H7 (cell line): ENCODE measurements at places on chromosomes 6 and 20.

DNA sequence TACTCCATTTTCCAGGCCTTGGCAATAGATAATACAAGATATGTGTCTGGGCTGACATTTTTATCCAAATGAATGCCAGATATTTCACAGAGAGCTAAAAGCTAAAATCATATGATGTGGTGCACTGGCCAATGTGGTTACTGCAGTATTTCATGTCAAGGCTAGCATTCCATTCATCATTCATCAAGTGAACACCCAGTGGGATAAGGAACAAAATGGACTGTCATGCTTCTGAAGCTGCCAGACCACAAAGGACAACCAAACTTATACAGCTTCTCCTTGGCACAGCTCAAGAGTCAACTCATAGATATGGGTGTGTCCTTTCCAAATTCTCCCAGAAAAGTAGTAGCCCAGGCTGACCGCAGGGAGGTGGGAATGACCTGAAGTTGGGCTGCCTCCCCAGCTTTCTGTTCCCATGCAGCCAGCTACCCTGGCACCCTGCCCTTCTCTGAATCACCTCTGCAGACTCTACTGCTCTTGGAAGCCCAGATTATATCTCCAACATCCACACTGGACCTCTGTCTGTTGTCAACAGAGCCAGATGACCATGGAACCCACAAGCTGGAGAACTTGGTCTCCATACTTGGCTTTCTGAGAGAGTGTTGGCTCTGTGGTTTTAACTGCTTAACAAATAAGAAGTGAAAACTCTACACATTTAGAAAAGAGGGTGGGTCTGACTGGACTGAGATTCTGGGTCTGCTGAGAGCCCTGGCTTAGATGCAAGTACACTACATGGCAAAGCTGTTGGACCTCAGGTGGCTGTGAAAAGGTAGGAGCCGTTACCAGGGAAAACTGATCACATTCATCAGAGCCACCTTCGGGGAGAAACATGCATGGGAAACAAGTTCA is 122.8 kb downstream of the ALDH8A1 start:
- DNase-seq: no peak

GRCh38 chr20:59992526-59993084 is 34.4 kb downstream of the CDH26 start:
- no peak for DNase-seq

GRCh38 chr20:44805335-44805978 is 4.9 kb downstream of the RIMS4 start:
- DNase-seq: peak; percentile 52

DNA sequence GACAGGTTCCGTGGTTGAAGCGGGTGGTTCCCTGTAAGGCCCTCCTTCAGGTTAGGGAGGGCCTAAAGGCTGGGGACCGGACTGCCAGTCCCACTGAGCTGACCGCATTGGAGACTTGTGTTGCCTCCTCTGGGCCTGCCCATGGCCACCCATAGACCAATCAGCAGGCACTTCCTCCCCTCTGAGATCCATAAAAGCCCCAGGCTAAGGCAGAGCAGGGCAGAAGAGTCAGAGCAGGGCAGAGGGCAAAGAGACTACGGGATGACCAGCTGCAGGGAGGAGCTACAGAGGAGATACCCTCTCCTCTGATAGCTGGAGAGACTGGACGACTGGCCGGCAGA is 537.4 kb downstream of the TENT5A start:
- no peak for DNase-seq

DNA sequence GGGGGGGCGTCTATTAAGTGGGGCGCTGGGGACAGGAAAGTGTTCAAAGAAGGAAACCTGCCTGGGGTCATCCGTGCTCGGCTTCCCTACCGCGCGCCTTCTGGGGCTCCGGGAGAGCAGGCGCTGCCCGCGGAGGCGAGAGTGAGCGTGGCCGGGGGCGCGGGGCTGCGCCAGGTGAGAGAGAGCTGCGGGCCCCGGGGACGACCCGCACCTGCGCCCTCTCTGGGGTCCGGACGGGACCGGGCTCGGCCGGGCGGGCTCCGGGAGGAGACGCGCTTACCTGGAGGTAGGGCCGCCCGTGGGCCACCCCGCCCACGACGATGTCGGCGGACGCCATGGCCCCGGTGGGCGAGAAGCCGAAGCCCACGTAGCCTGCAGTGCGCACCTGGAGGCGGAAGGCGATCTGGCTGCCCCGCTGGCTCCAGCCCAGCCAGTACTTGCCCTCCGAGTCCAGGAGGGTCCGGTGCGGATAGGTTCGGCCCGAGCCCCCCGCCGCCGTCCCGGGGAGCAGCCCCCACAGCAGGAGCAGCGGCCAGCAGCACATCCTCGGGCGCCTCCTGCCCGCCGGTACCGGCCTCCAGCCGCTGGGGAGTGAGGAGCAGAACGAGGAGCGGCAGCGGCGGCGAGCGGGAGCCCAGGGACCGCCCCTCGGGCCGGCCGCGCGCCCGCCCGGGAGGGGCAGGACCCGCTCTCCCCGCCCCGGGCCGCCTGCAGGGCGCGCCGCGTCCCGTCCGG is at the start of gene MOXD1:
Gene MOXD1, minus strand, starts transcription at position 593 of the 735 bp plus-strand sequence. Its CDS starts 49 bp downstream, at position 544.
- peak; percentile 90 for DNase-seq

- no peak for DNase-seq
These were observed 26.3 kb downstream of the C6orf89 start for GRCh38 chr6:36912030-36912454.

DNA sequence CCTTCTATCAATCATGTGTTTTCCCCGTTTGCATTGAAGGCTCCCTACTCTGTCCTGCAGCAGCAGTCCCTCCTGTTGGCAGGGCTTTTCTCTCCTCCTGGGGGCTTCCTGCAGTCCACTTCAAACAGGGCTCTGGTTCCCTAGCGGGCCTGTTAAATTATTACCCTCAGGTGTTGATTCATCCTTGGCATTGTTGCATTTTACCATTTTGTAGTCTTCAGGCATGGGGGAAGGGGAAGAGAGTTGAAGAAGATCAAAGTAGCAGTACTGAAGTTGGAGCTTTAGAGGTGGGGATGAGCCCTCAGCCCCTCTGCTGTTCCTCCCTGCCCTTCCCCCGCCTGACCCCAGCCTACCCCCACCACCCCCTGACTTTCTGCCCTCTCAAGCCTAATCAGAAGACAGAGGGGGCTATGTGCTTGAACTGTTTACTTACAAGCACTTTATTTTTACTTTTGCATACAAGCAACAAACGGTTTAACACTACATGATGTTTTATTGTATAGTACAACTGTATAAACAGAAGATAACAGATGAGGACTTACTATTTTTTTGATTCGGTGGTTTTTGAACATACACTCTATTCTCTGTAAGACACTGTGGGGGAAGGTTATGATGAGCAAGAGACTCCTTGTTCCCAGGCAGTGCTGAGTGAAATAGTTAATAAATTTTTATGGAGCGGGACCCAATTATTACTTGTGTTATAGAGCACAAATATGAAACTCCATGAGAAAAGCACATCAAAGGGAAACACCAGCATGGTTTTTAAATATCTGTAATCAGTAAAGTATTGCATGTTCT is 169.7 kb downstream of the EYA4 start:
- DNase-seq: peak; percentile 50

- no peak for DNase-seq
These were observed 121.3 kb upstream of the PTPRK start for GRCh38 chr6:128641703-128642102.

- peak; percentile 72 for DNase-seq
These were observed 31.0 kb downstream of the GLO1 start for GRCh38 chr6:38671885-38672467.

DNA sequence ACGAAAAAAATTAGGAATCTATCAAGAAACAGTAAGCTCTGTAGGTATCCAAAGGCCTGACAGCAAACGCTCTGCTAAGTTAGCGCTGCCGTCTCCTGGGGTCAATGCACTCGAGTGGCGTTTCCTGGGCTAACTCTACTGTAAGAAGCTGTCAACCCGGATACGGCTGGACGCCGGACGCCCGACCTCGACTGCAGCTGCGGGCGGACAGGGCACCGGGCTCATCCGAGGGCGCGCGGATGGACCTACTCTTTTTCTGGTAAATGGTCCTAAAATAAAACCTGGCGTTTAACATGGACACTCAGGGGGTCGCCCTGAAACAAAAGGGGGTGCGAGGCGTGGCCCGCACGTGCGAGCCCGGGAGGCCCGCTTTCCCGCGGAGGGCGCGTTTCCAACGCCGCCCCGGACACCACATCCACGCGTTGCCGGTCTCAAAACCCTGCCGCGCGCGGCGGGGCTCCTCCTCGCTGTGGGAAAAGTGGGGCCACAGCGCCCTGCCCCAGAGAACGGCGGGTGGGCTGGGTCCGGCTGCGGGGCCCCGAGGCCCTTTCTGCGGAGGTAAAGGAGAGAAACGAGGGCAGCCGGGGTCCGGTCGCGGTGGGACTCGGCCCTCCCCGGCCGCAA is 537 bp downstream of the TCP1 start:
- DNase-seq: peak; percentile 61

DNA sequence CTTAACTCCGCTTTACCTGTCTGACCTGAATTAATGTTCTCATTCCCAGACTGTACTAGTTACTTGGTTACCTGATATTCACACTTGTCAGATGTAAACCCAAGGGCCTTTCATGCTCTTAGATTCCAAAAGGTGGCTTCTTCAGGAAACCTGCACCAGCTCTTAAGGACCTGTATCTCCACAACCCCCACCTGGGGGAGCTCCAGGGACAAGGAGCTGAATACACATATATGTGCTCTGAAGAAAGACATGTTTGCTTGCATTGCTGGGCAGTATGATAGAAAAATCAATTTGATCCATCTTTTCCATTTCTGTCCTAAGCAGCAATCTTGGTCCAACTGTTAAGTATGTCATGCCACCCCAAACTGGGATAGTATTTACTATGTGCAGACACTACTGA is 64.8 kb upstream of the POU3F2 start:
- DNase-seq: peak; percentile 21

- no peak for DNase-seq
These were observed 77.9 kb downstream of the MYB start for GRCh38 chr6:135258970-135259369.

- DNase-seq: peak; percentile 39
These were observed 393.1 kb downstream of the SMOC2 start for GRCh38 chr6:168834042-168834587.

GRCh38 chr20:16271450-16271849 is 301.8 kb downstream of the KIF16B start:
- no peak for DNase-seq

- DNase-seq: no peak
These were observed 43.6 kb downstream of the SLC24A3 start for GRCh38 chr20:19256085-19256484.

- peak; percentile 63 for DNase-seq
These were observed 55.0 kb upstream of the HLA-A start for GRCh38 chr6:29887330-29887818.

- DNase-seq: no peak
These were observed 4.2 kb downstream of the CD2AP start for GRCh38 chr6:47481806-47482205.

GRCh38 chr6:391559-392440 is at the start of gene IRF4:
TSS of gene IRF4 (plus strand) at chr6:391752. CDS start at chr6:393153, 1,401 bp downstream.
- DNase-seq: peak; percentile 93

- peak; percentile 26 for DNase-seq
These were observed 89.6 kb downstream of the CDH22 start for GRCh38 chr20:46218656-46219055.

DNA sequence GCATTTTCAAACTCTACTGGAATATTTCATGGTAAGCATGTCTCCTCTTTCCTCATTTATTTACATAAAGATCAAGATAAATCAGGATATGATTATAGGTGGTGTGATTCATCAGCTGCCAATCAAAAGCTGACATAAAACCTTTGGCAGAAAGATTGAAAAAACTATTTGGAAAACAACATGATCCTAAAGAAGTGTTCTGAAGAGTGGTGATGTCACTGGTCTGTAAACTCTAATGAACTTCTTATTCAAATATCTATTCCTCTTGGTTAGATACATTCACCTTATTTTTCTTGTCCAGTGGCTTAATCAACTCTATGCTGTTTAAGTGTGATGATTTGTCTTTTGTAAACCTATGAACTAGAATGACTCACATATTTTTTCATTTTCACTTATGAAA is 535.5 kb upstream of the CITED2 start:
- no peak for DNase-seq

DNA sequence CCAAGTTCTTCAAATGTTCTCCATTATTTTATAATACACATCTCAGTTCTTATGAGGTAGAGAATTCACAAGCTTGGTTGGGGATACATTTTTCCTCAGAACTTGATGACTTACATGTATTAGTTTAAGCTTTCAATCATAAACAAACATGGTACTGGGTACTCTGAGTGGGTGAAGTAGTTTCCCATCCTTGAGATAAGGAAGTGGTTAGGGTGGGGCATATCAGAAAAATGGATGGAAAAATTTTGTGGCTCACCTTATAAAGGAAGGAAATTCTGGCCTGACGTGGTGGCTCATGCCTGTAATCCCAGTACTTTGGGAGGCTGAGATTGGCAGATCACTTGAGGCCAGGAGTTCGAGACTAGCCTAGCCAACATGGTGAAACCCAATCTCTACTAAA is 52.0 kb downstream of the CD164 start:
- no peak for DNase-seq

DNA sequence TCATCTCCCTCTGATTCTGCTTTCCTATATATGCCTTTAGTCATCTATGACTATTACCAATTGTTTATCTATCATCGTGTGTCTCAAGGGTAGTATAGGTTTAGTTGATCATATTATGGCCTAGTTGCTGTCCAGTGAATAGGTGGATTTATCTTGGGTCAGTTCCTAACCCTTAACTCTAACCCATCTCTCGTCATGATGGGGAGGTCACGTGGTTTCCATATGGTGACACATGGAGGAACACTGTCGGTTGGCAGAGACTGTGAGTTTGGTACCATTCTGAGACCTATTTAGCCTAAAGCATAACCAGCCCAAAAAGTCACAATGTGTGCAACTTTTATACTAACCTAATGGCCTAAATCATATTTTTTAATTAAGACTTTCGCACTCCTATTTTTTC is 103.5 kb downstream of the SAMD5 start:
- no peak for DNase-seq

- no peak for DNase-seq
These were observed 25.9 kb upstream of the NAA20 start for GRCh38 chr20:19991308-19991707.

DNA sequence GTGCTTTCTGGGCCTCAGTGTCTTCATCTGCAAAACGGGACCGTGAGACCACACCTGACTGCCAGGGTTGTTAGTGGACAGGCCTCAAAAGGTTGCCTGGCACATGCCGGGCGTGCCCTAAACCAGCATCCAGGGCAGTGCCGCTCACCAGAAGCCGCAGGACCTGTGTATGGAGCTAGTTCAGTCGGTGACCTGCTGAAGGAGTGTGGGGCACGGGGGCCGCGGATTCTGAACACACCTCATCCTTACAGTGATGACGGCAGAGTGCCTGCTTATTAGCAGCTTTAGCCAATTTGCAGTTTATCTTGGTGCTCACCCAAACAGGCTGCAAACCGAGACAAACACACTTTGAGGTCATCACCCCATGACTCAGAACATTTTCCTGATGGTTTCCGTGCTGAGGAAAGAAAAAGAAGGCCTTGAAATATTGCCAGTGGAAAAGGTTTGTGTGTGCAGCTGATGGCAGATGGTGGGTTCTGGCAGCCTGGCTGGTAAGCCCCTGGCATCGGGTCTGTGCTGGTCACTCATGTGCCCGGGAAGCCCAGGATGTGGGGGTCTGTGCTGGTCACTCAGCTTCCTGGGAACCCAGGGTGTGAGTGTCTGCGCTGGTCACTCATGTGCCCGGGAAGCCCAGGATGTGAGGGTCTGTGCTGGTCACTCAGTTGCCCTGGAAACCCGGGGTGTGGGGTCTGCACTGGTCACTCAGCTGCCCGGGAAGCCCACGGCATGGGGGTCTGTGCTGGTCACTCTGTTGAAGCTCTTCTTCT is 153.8 kb downstream of the ERMARD start:
- DNase-seq: no peak
